LNCaP clone FGC (cell line): ENCODE measurements at places on chromosomes 5 and 9.

GRCh38 chr5:176391999-176392398, 3.4 kb downstream of the HIGD2A start:
- DNase-seq = no peak

DNA sequence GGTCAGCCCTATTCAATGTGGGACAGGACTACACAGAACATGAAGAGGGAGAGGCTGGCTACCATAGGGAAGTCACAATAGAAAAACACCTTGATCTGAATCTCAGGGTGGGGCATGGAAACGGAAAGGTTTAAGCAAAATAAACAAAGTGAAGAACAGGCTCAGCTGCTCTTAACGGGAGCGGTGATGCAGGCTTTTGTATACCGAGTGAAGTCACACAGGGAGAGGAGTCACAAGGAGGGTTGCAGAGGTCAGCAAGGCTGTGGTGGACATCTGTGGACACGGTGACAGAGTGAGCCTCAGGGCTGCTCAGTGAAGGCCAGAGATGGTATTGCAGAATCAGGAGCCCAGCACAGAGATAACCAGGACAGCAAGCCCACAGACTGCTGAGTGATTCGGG, 30.6 kb upstream of the SEMA4D start:
- DNase-seq = no peak

GRCh38 chr5:1999794-2000193, 117.1 kb upstream of the IRX4 start:
- no peak for DNase-seq

- no peak for DNase-seq
Observed at GRCh38 chr5:159453209-159453608, 122.9 kb upstream of the IL12B start.

- no peak for DNase-seq
Observed at GRCh38 chr5:909086-909485, 16.4 kb downstream of the TRIP13 start.
